Progenitor cell of endocrine pancreas (in vitro differentiated cells): ENCODE measurements at places on chromosomes 5 and 9. TPM values are rescaled to one million over a fixed set of nuclear protein-coding genes. Genes with fewer than 3 reads are reported as not detected.

DNA sequence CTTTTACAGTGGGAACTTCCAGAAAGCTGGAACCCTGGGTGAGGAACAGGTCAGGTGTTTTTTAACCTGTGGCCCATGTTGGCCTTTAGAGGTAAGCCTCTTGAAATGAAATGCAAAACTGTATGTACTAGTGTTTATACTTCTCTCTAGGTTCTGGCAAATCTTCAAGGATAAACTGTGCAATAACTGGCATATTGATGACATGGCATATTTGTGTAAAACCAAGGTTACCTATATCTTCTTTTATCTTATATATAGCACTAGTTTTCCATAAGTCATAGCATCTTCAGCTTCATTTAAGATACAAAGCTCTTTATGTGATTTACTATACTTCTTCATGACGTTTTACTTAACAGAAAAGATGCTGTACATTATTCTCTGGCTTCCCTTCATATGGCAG, 7.4 kb upstream of the IARS1 start:
- H3K4me3 ChIP-seq, result no peak overlapping the region
- no peak overlapping the region for H3K27ac ChIP-seq
- no peaks in the 10 kb centered on the region for H3K27me3 ChIP-seq
- DNase-seq, result no peak

DNA sequence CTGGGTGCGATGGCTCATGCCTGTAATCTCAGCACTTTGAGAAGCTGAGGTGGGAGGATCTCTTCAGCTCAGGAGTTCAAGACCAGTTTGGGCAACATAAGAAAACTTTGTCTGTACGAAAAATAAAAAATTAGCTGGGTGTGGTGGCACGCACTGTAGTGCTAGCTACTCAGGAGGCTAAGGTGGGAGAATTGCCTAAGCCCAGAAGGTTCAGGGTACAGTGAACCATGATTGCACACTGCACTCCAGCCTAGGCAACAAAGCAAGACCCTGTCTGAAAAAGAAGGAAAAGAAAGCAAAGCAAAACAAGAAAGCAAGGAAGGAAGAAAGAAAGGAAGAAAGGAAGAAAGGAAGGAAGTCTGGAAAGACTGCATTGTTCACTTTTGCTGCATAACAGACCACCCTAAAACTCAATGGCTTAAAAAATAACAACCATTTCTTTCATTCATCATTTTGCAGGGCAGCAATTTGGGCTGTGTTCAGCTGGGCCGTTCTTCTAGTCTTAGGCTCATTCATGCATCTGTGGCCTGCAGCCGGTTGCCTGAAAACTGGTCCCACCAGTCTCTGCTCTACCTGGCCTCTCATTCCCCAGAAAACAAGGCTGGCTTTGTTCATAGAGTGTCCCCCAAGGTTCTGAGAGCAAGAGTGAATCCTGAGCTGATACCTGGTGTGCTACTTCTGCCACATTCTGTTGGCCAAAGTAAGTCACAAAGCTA, 82.4 kb upstream of the MIER3 start:
- no peak for DNase-seq
- peak overlapping the region; percentile 83 for H3K27ac ChIP-seq
- H3K4me1 ChIP-seq, result peaks cover 8% of the 10 kb centered on the region
- peaks cover 4% of the 10 kb centered on the region for H3K27me3 ChIP-seq
- no peaks in the 10 kb centered on the region for H3K36me3 ChIP-seq
- H3K4me3 ChIP-seq, result no peak overlapping the region

- H3K36me3 ChIP-seq, result no peaks in the 10 kb centered on the region
- no peak overlapping the region for H3K4me3 ChIP-seq
- DNase-seq, result no peak
- no peaks in the 10 kb centered on the region for H3K27me3 ChIP-seq
These were observed 6.4 kb downstream of the MAST4 start for GRCh38 chr5:66602621-66603020.

- no peaks in the 10 kb centered on the region for H3K36me3 ChIP-seq
- no peak overlapping the region for H3K27ac ChIP-seq
- H3K4me1 ChIP-seq, result peaks cover 12% of the 10 kb centered on the region
- no peak overlapping the region for H3K4me3 ChIP-seq
- DNase-seq, result no peak
- peaks cover 24% of the 10 kb centered on the region for H3K27me3 ChIP-seq
These were observed 73.2 kb upstream of the RAPGEF1 start for GRCh38 chr9:131813116-131813515.

- peaks cover 5% of the 10 kb centered on the region for H3K4me1 ChIP-seq
- no peak overlapping the region for H3K4me3 ChIP-seq
- H3K27ac ChIP-seq, result no peak overlapping the region
These were observed 65.0 kb downstream of the MELK start for GRCh38 chr9:36637491-36638270.

DNA sequence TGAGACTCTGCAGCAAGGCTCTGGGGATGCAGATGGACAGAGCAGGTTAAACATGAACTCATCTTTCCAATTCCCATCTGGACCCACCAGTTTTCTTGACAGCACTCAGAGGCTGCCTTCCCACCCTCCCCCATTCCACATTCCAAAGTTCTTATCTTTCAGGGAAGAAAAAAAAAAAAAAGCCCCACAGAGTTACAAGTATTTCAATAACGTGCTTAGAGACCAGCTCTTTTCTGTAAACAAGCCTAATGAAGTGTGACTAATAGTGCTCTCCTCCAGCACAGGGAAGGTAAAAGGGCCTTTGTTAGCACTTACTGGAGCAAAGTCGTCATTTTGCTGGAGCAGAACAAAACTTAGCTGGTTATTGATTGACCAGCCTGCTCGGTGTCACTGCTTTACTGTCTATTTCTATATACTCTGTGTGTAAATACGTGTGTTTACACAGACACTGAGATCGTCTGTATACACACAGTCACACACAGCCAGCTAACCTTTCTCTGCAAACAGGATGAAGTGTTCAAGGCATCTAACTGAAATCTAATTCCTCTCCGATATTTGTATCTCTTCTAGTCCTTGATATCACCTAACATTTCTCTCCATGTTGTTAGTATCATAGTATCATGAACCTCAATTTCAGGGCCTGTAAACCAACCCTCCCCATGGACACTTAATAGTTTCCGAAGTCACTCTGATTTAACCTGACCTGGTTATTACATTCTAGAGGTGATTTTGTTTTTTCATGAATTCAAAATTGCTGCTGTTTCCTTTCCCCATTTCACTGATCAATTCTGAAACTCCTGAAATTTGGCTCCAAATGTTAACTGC, 84.9 kb downstream of the ZNF608 start:
- peak overlapping the region; percentile 40 for H3K4me3 ChIP-seq
- no peak for DNase-seq

- no peaks in the 10 kb centered on the region for H3K4me1 ChIP-seq
- no peaks in the 10 kb centered on the region for H3K27me3 ChIP-seq
- H3K36me3 ChIP-seq, result no peaks in the 10 kb centered on the region
- no peak overlapping the region for H3K27ac ChIP-seq
These were observed 259.6 kb downstream of the CDH12 start for GRCh38 chr5:22593592-22593991.

DNA sequence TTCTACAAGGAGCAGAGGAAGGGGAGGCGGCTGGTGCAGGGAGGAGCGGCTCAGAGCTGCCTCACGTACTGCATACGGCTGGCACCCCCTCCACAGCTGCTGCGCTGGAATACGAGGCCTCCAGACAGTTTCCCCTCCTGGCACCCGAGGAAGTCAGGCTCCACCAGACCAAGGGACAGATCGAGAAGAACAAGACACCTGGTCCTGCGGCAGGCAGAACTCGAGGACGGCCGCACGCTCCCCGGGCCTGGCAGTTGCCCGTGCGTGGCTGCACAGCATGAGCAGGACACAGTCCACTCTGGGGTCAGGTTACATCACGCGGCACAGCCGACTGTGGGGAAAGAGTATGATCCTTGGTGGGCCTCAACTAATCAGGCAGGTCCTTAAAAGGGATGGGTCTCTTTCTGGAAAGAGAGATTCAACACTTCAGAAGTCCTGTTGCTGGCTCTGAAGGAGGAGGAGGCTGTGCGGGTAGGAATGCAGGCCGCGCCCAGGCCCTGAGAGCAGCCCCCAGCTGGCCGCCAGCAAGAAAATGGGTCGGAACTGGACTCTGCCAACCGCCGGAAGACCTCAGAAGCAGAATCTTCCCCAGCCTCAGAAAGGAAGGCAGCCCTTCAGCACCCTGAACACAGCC, 11.6 kb downstream of the UBAC1 start:
- no peak for DNase-seq
- no peak overlapping the region for H3K27ac ChIP-seq
- peaks cover 27% of the 10 kb centered on the region for H3K36me3 ChIP-seq
- peaks cover 8% of the 10 kb centered on the region for H3K4me1 ChIP-seq
- no peaks in the 10 kb centered on the region for H3K27me3 ChIP-seq

DNA sequence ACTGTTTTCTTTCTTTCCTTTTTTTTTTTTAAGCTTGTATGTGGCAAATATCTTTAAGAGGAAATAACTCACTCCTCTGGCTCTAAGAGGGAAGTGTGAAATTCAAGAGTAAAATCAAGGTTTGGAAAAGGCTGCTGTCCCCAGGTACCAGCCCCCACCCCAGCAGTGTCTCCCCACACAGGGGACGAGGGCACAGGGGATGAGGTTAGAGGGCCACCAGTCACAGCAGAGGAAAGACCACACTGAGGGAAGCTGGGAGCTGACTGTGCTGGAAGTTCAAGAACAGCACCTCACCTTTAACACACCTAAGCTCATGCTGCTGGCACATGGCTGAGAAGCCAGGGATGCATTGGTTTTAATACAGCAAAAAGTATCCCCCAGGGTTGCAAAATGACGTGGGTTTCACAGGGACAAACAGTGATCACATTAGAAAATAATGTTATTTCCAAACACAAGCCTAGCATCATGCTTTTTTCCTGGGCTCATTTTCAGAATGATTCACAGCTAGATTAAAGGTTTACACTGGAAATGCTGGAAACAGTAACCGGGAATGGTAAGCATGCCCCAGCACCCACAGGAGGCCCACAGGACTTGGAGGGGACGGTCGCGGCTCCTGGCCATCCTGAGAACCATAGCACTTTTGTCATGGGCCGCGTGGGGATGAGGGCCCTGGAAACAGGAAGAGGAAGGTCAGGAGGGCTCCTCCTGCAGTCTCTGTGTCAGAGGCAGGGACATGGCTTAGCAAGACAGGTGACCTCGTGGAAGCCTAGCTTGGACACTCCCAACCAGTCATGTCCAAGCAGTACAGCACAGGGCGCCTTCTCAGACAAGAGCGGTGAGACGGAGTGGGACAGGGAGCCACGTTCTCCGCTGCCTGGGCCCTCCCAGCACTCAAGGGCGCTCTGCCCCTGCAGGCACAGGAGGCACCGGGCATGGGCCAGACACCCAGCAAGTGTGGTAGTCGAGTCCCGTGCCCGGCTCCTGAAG, 6.9 kb downstream of the LPCAT1 start:
- peaks cover 1% of the 10 kb centered on the region for H3K36me3 ChIP-seq
- DNase-seq, result peak; percentile 1
- H3K27me3 ChIP-seq, result peaks cover 3% of the 10 kb centered on the region
- H3K4me3 ChIP-seq, result no peak overlapping the region
- H3K4me1 ChIP-seq, result peaks cover 18% of the 10 kb centered on the region
- H3K27ac ChIP-seq, result no peak overlapping the region

DNA sequence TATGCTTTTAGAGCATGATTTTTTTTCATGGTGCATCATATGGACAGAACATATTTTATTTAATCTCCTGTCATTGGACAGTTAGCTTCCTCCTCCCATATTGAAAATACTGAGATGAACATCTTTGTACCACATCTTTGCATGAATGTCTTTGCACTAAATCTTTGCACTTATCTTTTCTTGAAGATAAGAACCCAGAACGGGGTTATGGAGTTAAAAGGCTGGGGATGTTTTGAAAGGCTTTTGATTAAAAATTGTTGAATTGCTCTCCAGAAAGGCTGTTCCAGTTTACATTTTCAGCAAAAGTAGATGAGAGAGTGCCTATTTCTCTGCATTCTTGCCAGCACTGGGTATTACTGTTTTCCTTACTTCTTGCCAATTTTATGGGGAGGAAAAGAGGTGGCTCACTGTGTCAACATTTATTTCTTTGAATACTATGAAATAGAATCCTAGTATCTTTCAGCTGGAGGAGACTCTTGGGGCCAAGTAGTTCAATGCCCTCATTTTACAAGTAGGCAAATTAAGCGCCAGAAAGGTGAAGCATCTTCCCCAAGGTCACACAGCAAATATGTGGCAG, 7.2 kb downstream of the NCS1 start:
- DNase-seq, result no peak
- H3K27ac ChIP-seq, result no peak overlapping the region
- H3K4me1 ChIP-seq, result peaks cover 10% of the 10 kb centered on the region
- no peak overlapping the region for H3K4me3 ChIP-seq
- no peaks in the 10 kb centered on the region for H3K36me3 ChIP-seq
- no peaks in the 10 kb centered on the region for H3K27me3 ChIP-seq

DNA sequence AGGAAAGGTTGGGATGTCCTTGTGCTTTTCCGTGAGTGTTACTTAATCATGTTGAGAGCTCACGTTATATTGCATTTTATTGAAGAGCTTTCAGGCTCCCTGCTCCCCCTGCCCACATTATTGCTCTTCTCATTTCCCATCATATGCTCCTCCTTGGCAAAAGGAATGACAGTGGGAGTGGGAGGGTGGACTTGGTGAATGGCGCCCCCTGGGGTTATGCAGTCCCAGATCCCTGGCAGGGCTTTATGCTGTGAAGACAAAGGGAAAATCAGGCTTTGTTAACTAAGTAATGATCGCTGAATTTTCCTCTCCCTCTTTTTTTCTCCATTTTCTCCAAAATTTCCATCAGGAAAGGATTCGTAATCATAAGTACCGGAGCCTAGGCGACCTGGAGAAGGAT, 166.6 kb downstream of the SMARCA2 start:
- DNase-seq, result no peak
- H3K27me3 ChIP-seq, result no peaks in the 10 kb centered on the region
- no peak overlapping the region for H3K27ac ChIP-seq
- peaks cover 13% of the 10 kb centered on the region for H3K36me3 ChIP-seq
- no peak overlapping the region for H3K4me3 ChIP-seq

DNA sequence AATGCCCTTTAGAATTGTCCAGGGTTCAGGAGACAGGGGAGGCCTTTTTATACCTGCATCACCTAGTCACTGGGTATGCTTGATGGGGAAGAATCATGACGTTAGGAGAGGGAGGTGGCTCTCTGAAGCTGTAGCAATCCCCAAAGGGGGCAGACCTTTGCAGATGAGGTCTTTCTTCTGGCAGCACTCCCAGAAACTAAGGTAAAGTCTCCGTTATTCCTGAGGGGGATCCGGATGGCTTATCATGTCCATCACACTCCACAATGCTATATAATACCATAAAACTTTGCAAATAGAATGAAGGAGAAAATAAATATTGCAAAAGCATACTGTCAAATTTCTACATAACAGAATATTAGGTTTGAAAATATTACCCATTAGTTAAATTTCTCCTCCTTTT, 21.5 kb upstream of the CAST start:
- H3K36me3 ChIP-seq, result no peaks in the 10 kb centered on the region
- no peak overlapping the region for H3K4me3 ChIP-seq
- H3K27ac ChIP-seq, result no peak overlapping the region

TMC1 gene
- not detected in 2 replicates for total RNA-seq

CDH9 gene
- total RNA-seq, result not detected in 2 replicates

CARTPT gene
- not detected in 2 replicates for total RNA-seq

KCNT1 gene
- 0.16 TPM in 1 of 2 replicates, not detected in the other for total RNA-seq

ANKRD34B gene
- 0.17 and 0.20 TPM in 2 replicates for total RNA-seq

SLC6A19 gene
- 2.2 and 2.6 TPM in 2 replicates for total RNA-seq

C9orf153 gene
- 0.69 TPM in 1 of 2 replicates, not detected in the other for total RNA-seq
